GM23248 (cell line): ENCODE measurements at places on chromosomes 7 and 10.

GRCh38 chr10:65940816-65941662 is 984.8 kb upstream of the LRRTM3 start:
- DNase-seq, result no peak

DNA sequence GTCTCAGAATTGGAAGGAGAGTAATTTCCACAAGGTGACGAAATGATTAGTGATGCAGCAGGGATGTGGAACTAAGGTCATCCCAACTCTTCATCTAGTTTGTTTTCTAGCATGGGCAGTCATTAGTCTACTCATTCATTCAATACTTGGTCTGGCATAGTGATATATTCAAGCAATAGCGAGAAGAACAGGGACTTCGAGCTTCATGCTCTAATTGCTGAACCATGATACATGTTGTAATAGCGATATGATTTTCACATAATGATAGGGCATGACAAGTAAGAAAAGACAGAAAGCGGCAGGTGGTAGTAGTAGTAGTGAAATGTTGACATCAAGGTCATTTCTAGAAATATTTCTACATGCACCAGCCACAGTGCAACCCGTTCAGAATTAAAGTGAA is 652.1 kb downstream of the PHTF2 start:
- no peak for DNase-seq

DNA sequence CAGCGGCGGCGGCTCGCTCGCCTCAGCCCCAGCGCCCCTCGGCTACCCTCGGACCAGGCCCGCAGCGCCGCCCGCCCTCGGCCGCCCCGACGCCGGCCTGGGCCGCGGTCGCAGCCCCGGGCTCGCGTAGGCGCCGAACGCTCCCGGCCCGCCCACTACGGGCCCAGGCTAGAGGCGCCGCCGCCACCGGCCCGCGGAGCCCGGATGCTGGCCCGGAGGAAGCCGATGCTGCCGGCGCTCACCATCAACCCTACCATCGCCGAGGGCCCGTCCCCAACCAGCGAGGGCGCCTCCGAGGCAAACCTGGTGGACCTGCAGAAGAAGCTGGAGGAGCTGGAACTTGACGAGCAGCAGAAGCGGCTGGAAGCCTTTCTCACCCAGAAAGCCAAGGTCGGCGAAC is 18.2 kb upstream of the TSPAN33 start:
- no peak for DNase-seq

GRCh38 chr7:159023206-159023605 is 121.5 kb downstream of the VIPR2 start:
- no peak for DNase-seq

GRCh38 chr7:100676501-100677306 is 3.2 kb downstream of the GNB2 start:
- DNase-seq, result no peak

DNA sequence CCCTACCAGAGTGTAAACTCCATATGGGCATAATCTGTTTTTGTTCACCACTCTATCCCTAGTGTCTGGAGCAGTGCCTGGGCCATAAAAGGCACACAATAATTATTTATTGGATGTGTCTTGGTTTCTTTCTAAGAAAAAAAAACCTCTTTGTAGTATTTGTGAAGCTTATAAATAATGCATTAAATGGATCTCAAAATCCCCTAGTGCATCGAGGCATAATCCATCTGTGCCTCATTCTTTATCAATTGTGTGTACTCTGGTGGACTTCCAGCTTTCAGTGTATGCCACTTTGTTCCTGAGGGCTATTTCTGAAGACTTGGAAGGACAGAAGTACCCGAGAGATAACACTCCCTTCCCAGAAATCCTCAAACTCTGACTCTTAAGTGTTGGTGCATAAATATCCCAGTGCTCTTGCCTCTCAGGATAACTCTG is 255.0 kb upstream of the PHYHIPL start:
- DNase-seq, result no peak

DNA sequence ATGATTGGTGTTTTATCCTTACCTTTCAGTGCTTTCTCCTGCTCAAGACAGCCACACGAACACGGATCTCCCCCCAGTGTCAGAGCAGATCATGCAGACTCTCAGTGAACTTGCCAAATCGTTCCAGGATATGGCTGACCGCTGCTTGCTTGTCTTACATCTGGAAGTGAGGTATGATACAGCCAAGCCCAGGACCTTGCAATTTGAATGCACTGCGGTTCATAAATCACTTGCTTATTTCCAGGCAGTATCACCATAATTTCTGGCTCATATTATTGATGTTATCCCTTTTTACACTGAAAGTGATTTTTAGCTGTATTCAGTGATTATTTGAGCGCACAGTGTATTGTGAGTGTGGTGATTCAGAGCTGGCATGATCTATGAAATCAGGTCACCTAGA is 129.7 kb upstream of the LRGUK start:
- DNase-seq, result no peak

DNA sequence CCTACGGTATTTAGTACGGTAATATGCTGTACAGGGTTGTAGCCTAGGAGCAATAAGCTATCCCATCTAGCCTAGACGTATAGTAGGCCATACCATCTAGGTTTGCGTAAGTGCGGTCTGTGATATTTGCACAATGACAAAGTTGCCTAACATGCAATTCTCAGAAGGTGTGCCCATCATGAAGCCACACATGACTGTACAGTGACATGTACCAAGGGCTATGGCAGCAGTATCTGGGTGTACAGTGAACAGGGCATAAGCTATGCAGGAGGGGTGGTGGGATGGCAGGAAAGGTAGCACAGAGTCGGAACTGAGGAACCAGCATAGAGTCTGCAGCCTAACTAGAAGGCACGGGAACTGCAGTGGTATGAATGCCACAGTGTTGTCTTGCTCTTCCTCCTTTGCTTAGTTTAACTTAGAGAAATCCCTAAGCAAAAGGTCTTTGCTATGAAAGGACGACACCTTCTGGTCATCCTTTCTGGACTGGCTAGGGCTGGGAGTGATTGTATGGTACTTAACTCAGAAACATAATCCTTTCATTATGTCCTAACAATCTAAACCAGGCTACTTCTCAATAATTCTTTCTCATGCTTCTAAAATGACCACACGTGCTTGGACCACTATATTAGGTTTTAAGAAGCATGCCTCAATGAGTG is 93.5 kb downstream of the DYNC1I1 start:
- DNase-seq, result peak; percentile 52

DNA sequence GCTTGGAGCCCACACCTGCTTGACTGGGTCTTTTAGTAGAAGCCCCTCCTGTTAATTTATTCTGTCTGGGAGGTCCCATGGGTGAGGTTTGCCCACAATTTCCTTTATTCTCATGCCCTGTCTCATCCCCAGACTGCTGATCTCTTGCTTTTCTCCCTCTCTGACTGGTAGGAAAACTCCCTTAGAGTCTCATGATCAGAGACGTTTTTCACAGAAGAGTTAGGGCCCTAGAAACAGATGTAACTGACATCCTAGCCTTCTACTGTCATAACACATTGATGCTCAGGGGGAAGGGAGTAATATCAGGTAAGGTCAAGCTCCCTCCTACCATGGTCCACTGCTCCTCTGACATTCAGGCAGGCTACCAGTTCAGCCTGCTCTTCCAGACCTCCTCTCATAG is 43.7 kb upstream of the WASL start:
- no peak for DNase-seq

DNA sequence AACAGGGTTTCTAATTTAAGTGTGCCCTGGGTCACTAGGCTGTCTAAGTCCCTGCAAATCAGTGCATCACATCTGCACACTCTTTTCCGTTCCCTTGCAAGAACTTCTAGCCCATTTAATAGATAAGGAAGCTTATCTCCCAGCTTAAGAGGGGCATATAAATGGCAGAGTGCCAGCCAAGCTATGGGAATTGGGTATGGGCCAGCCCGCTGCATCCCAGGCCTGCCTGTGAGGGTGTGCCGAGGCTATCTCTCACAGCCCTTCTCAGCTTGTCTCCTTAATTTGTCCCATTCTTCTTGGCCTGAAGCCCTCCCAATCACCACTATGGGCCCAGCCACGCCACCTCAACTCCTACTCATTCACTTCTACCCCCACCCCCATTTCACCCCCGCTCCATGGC is 14.7 kb downstream of the AQP1 start:
- no peak for DNase-seq

DNA sequence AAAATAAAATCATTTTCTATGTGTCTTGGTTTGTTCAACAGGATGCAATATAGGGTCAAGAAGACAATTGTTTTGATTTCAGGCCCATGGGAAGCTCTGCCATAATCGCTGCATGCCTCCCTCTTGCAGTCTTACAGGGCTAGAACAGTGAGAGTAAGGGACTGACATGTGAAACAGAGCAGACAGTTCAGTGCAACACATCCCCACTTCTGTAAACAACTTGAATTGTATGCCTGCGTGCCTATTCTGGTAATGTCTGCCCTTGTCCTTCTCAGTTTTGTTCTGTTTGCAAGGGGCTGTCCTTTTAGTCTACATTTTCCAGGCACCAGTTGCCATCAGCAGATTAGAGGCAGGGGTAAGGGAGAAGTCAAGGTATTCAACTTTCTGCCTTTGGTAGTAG is 34.8 kb upstream of the GPR37 start:
- no peak for DNase-seq

- DNase-seq, result no peak
Observed at GRCh38 chr7:34057956-34058355, 152.6 kb downstream of the BMPER start.

DNA sequence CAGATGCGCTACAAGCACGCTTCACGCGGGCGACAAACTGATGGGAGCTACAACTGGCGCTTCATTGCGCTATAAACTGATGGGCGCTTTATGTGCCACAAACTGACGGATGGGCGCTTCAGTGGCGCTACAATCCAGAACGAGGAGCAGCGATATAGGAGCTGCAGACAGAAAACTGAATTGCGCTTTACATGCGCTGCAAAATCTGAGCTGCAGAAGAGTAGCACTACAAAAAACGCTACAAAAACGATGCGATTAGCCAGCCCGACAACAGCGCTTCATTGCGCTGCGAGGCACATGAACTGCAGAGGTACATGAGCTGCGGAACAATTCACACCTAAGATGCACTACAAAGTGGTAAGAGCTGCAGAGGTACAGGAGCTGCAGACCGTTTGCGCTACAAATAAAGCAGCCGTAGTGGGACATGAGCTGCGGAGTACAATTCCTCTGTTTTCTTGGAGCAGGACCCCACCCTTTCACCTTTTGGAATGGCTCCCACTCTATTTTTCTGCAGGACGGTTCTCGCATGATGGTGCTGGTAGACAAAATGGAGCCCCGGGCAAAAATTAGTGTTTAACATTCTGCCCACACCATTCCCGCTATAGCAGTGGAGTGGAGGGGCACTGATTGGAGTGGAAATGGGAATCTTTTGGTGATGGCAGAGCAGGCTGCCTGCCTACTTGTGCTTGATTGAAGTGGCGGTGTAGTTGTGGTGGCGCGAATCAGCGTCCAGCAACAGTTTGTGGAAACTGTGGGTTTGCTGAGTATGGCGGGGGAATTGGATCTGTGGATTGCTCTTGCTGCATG is 1.2 kb upstream of the SGCE start:
- DNase-seq, result peak; percentile 53

GRCh38 chr10:52729271-52730104 is 43.1 kb downstream of the MBL2 start:
- DNase-seq, result peak; percentile 74

DNA sequence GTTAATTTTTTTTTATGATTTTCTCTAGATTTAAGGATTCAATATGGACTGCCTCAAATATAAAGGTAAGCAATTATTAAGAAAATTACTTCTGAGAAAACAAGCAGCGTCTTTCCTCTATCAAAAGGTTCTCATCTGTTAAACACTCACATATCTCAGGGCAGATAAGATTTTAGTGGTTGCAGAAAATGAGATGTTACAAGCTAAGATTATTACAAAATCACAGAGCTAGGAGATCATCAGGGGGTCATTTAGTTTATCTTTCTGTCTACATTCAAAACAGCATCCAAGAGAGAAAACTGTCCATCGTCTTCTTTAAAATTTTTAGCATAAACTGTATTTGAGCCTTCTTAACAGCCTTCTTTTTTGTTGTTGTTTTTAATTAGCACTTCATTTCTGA is 29.1 kb upstream of the RHOBTB1 start:
- DNase-seq, result no peak

DNA sequence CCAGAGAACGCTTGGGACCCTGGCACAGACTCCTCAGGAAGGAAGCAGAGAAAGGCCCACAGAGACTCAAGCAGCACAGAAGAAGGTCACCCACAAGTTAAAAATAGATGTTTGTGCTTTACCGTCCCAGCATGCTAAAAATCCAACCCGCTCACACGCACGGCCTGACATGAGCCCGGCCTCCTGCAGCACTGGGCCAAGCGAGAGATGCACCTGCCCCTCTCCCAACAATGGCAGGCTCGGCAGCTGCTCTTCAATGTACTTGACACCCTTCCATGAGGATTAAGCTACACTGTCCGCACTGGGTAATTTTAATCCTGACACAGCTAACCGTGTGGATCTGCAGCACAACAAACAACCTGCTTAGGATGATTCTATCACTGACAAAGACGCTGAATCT is 9.3 kb downstream of the DIP2C start:
- DNase-seq, result no peak

DNA sequence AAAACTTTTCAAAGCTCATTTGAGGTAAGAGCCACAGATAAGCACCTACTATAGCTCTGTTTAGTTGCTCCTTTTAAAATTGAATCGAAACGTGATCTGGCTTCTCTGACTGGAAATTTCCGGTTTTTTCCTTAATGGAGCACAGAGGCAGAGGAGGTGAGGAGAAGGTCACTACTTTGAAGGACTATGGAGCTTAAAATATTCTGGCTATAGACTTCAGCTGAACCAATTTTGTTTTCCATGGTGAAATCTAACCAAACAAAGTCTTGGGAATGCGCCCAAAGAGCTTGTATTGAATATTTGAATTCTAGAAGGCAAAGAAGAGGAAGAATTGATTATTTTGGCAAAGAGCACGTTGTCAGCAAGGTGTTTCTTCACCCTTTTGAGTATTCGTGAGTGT is 711.1 kb downstream of the SUGCT start:
- no peak for DNase-seq

DNA sequence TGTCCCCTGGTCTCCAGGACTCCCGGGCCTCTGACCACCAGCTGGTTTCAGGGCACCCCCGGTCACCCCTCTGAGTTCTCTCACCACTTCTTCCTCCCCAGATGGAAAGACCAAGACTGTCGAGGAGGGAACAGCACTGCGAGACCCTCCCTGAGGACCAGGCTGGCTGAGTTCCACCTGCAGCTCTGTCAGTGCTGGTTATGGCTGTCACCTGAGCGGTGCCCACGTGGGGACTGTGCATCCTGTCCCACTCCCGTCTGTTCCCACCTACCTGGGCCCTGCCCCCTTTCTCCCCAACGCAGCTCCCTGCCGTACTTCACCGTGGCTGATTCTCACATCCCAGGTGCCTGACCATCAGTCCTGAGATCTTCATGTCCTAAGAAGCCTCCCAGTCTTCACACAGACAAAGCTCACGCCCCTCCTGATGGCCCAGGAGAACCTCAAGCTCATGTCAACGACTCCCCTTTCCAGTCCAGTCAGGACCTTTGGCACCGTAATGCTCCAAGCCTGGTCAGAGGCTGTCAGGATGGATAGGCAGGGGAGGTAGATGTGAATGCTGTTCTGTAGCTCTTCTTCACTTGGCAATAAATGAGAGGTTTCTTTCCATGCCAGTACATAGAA is 159.7 kb downstream of the USP6NL start:
- no peak for DNase-seq

DNA sequence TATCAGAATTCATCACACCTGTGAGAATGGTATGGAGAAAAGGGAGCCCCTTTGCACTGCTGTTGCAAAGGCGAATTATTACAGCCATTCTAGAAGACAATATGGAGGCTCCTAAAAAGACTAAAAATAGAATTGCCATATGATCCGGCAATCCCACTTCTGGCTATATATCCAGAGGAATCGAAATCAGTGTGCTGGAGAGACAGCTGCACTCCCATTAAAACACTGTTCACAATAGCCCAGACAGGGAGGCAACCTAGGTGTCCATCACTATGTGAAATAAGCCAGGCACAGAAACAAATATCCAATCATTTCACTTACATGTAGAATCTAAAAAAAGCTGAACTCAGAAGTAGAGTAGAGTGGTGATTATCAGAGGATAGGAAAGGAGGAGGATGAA is 26.0 kb upstream of the GJD4 start:
- no peak for DNase-seq
